ENCODE measurements at places on chromosomes 6 and 20.

DNA sequence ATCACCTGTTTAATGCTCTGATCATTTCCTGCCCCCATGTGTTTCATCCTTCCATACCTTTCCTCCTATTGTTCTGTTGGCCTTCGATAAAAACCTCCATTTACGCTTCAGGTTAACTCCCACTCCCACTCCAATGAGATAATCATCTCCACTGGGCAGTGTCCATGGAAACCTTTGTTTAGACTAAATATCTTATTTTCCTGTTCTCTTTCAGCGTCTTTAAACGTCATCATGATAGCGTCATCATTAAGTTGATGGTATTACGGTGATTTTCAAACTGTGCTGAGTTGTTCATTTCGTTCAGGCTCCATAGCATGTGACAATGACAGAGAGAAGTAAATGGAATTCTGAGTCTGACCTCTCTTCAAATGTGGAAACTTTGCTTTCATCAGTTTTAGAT is 970.5 kb upstream of the SLC35B3 start:
- DNase-seq: no peak

- DNase-seq: no peak
Measured at GRCh38 chr6:8442150-8442549, 6.8 kb upstream of the SLC35B3 start.

DNA sequence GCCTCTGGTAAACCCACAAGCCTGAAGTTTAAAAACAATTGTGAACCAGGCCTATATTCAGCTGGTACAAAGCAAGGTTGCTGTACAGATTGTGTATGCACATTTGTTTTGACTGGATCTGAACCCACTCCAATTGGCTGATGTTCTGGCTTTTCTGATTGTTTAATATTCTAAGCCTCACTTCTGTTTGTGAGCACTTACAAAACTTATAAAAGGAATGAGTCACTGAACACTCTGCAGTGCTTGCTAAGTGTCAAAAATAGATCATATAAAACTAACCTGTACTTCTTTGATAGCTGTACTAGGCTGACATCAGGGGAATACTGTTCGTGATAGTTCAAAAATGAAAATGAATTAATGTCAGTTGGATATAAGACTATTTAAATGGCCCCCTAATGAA is 12.1 kb downstream of the COL21A1 start:
- no peak for DNase-seq

DNA sequence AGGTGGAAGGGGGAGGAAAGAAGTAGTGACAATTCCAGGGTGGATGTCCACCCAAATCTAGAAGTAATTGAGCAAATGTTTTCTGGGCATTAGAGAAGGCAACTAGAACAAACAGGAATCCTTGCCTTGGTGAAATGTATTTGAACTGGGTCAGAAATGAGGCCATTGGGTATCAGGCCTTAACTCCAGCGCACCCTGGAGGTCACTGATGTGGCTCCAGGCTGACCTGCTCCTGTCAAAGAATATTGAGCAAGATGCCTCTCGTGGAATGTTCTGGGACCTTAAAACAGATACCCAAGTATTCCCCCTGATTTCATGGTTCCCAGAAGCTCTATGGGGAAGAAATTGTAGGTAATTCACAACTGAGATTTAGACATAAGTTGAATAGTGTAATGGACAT is 6.9 kb downstream of the HLA-DPB1 start:
- no peak for DNase-seq

DNA sequence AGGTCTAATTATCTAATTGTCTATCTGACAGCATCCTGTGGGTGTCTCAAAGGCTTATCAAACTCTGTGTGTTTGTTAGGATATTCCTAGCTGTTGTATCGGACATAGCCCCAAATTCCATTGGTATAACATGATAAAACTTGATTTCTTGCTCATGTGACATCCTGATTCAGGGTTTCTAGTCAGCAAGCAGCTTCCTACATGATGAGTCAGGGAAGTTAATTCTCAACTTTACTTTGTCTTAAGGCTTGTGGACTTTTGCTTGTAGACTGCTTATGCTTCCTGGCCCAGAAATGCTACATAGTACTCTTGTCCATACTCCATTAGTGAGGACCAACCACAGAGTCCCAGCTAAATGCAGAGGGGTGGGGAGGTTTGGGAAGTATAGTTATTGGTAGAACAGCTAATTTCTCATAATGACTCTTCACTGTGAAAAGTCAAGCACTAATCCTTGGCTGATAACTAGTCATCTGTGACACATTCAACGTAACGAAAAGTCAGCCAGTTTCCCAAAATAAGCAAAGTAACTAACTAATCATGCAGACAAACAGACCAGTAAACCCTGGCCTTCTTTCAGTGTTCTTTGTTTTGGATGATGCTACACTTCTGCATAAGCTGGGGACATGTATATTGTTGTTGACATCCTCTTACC is 25.8 kb downstream of the NKAIN2 start:
- DNase-seq: no peak

DNA sequence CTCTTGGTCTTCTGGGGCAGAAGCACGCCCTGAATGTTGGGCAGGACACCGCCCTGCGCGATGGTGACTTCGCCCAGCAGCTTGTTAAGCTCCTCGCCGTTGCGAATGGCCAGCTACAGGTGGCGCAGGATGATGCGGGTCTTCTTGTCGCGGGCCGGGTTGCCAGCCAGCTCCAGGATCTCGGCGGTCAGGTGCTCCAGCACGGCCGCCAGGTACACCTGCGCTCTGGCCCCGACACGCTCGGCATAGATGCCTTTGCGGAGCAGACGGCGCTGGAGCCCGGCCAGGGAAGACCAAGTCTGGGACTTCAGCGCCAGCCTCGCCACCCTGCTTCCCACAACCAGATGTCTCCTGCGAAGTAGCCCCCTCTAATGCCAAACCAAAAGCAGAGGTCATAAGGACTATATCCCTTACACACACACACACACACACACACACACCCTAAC is 8.0 kb upstream of the SLC17A3 start:
- DNase-seq: peak; percentile 34

GRCh38 chr20:25025986-25026605 is 31.8 kb downstream of the ACSS1 start:
- DNase-seq: no peak

- no peak for DNase-seq
Measured at GRCh38 chr20:47694021-47694818, 91.1 kb downstream of the SULF2 start.

DNA sequence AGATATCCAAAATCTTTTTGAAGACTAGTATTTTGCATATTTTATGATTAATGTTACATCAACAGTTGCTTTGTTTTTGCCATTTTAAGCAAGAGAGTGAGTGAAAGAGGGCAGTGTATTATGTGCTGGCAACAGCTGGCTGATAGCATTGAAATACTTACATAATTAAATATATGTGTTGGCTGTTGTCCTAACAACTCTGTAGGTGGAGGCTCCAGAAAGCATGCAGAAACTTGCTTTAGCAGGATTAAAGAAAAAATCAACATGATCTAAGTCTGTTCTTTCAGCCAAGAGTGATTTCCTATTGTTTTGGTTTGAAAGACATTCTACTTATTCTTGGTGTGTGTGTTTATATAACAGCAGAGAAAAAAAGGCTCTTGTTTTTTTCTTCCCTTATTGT is 127.5 kb downstream of the CDKAL1 start:
- DNase-seq: no peak

DNA sequence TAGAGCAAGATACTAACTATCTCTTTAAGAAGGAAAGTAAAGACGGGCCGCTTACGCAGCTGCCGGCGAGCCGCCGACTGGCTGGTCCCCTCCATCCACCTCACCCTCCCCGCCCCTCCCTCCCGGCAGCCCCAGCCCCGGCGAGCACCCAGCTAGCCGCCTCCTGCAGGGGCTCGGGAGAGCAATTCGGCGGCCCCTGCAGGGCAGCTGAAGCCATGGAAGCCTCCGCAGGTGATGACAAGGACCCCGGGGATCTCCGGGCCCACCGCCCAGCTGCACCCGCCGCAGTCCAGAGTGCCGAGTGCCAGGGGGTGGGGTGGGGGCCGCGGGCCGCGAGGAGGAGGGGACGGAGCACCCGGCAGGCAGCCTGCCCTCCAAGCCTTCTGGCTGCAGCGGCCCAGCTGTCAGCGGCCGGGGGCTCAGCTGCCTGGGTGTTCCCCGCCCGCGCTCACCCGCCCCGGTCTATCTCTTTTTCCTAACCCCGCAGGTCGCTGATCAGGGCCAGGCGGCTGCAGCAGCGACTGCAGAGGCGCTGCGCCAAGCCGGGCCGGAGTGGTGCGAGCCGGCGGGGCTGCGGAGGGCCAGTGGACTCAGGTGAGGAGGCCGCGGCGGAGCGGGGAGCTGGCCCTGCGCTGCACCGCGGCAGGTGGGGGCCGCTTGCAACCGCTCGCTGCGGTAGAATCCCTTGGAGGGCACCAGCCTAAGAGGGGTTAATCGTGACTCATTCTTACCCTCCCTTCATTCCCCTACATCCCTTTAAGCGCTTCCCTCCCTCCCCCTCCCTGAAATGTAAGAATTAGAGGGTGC is at the start of gene SNPH:
TSS of gene SNPH (plus strand) at position 128 of the 807 bp plus-strand sequence. CDS start 29,946 bp downstream, outside the sequence.
- DNase-seq: peak; percentile 55

- DNase-seq: no peak
Measured at GRCh38 chr6:142002825-142003405, 129.8 kb upstream of the GJE1 start.

GRCh38 chr6:106623039-106623438 is 6.3 kb downstream of the RTN4IP1 start:
- no peak for DNase-seq

- DNase-seq: no peak
Measured at GRCh38 chr6:52667572-52667971, 3.3 kb upstream of the TMEM14A start.

GRCh38 chr20:55782224-55782911 is 223.0 kb downstream of the CBLN4 start:
- DNase-seq: no peak

DNA sequence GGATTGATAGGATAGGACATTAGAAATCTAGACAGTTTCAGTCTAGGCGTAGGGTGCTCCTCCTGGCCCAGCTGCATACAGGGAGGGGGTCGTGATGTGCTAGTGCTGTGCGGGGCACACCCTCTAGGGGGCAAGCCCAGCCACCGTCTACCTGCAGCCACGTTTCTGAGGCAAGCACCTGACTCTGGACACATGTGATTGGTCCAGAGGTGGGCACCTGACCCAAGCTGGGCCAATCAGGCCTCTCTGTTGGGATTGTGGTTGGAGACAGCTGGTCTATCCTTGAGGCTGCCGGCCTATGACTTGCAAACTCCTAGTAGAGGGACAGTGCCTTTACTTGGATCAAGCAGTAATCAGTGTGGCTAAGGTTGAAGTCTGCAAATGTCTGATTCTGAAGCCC is 317.1 kb downstream of the BMP7 start:
- no peak for DNase-seq

- no peak for DNase-seq
Measured at GRCh38 chr20:18633411-18633810, 45.6 kb downstream of the DTD1 start.

- DNase-seq: no peak
Measured at GRCh38 chr6:13068586-13069210, 259.6 kb downstream of the TBC1D7 start.

- DNase-seq: no peak
Measured at GRCh38 chr6:7285416-7285815, 27.6 kb downstream of the SSR1 start.

DNA sequence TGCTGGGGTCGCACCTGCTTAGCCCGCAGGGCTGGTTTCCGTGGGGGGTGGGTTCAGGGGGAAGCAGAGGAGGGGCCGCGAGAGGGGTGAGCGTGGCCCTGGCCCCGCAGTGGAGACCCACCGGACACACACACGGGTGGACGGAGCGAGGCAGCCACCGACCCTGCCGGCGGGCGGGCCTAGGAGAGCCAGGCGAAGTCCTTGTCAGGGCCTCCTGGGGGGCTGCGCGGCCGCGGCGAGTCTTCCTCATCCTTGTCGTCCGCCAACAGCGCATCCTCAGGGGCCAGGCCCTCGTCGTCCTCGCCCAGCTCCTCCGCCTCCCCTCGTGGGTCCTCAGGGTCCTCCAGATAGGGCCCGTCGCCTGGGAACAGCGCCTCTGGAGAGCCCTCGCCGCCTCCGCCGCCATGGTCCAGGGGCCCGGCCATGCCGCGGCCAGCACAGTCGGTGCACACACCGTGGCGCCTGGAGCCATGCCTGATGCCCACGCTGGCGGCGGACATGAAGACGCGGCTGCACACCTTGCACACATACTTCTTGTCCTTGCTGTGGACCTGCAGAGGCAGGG is 7.3 kb downstream of the SLC2A4RG start:
- DNase-seq: no peak

GRCh38 chr20:10469599-10469998 is 34.5 kb downstream of the SLX4IP start:
- no peak for DNase-seq

DNA sequence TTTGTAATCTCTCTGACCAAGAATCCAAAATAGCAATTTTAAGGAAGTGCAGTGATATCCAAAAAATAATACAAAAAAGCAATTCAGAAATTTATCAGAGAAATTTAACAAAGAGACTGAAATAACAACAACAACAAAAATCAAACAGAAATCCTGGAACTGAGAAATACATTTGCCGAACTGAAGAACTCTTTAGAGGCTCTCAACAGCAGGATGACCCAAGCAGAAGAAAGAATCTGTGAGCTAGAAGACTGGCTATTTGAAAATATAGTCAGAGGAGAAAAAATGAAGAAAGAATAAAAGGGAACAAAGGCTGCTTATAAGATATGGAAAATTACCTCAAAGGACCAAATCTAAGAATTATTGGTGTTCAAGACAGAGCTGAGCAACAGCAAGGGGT is 22.6 kb downstream of the GABRR1 start:
- DNase-seq: no peak

All from T-helper 1 cell (primary cell).